Calu3 (cell line): ENCODE measurements at places on chromosomes 5 and 9. TPM values are rescaled to one million over a fixed set of nuclear protein-coding genes. Genes with fewer than 3 reads are reported as not detected.

The CCDC152 gene
- total RNA-seq = 15.7 and 16.3 TPM in 2 replicates

The DEPDC1B gene
- 63.1 and 80.7 TPM in 2 replicates for total RNA-seq

The NUTM2F gene
- total RNA-seq = not detected in 2 replicates

- H3K36me3 ChIP-seq = peaks cover 26% of the 10 kb centered on the region
- peaks cover 6% of the 10 kb centered on the region for H3K4me1 ChIP-seq
- peak overlapping the region; percentile 93 for H3K4me3 ChIP-seq
- DNase-seq = peak; percentile 46
- H3K27ac ChIP-seq = peak overlapping the region; percentile 70
These were observed 1.0 kb upstream of the MEF2C start for GRCh38 chr5:88883836-88884607.

DNA sequence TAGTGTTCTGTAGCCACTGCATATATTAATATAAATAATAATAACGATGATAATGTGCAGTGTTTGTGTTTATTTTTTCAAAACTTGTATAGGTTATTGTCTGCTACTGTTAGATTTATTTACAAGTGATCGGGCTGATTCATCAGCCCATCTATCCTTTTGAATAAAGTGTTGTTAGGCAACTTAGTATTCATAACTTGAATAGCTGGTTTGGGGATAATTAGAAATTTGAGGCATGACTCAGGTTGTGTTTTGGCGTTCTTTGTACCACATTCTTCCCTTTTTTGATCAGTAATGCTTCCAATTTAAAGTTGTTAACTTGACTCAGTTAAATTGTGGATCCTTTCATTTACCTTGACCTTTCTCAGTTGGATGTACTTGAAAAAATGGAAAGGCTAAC, 69.7 kb downstream of the FOCAD start:
- H3K27ac ChIP-seq = no peak overlapping the region
- no peak for DNase-seq
- H3K4me1 ChIP-seq = peaks cover 16% of the 10 kb centered on the region
- no peaks in the 10 kb centered on the region for H3K36me3 ChIP-seq
- H3K27me3 ChIP-seq = no peaks in the 10 kb centered on the region

The ARHGEF28 gene
- total RNA-seq = 79.3 and 92.0 TPM in 2 replicates

DNA sequence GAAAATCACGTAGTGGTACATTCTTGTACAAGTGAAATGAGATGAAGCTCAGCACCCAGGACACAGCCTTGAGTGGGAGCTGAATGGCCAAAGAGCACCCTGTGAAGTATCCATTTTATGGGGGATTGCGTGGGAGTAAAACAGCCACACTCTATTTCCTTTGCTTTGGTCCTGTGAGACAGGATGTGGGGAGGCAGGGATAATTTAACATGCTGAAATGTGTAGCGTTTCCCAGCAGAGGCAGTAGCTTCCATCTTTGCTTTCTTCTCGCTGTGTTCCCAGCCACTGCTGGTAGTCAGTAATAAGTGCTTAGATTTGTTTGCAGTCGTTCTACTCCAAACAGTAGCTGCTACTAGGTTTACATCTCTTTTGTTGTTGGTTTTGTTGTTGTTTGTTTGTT, 4.4 kb downstream of the IL31RA start:
- no peak overlapping the region for H3K27ac ChIP-seq
- DNase-seq = no peak
- H3K36me3 ChIP-seq = peaks cover 5% of the 10 kb centered on the region
- H3K4me3 ChIP-seq = no peak overlapping the region
- H3K4me1 ChIP-seq = peaks cover 25% of the 10 kb centered on the region

DNA sequence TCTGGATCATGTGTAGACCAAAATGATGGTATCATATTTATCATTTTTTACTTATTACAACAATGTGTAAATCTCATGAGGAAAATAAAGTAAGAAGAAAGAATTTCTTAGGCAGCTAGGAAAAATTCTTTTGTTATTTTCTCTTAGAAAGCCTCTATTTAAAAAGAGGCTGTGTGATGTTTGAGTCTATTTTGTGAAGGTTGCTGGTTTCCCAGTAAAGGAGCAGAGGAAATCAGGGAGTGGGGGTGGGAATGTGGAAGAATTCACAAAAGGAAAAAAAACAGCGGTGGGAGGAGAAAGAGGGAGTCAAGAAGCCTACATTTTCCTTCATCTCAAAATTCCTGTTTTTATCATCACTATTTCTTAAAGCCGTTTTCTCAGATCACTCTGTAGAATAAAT, 20.1 kb downstream of the PTCH1 start:
- peaks cover 3% of the 10 kb centered on the region for H3K36me3 ChIP-seq
- no peak overlapping the region for H3K27ac ChIP-seq
- DNase-seq = no peak
- H3K4me1 ChIP-seq = peaks cover 8% of the 10 kb centered on the region

DNA sequence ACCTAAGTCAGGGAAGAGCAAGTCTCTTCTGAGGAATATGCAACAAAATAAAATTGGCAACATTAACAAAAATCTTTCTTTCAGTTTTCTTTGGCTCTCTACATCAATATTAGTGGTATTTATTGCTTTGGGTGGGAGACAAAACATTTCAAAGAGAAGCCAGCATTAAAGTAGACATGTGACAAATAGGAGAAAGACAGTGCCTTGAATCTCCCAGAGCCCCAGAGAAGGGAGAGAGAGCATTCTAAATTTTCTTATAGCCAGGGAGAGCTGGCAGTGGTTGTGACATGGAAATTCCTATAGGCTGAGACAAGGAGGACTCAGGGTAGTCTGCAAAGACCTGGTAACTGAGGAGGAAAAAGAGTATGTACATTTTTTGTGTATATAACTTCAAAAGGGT, 79.4 kb upstream of the NREP start:
- H3K36me3 ChIP-seq = no peaks in the 10 kb centered on the region
- no peaks in the 10 kb centered on the region for H3K27me3 ChIP-seq
- H3K4me1 ChIP-seq = no peaks in the 10 kb centered on the region

DNA sequence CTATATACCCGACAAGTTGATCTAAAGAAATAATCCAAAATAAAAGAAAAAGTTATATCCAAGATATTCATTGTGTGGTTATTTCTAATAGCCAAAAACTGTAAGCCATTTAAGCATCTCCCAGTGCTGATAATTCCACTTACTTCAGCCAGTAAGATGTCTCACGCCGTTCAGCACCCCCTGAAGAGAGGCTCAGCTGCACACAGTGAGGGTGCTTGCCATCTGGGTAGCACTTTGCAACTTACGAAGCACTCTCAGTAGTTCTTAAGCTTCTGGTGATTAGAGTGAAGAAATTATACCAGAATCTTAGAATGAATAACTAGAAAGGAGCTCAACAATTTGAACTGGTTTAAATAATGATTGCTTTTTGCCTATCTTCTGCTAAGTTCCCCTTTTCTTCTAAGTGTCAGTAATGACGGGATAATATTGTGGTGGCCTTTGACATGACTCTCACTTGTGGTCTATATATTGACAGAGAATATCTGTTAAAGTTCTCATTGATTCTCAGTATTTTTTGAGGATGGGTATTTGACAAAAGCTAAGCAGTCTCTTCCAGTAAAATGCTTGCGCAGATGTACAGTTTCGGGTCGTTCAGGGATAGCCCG, 26.2 kb upstream of the LTC4S start:
- DNase-seq = no peak
- H3K27ac ChIP-seq = no peak overlapping the region
- peaks cover 45% of the 10 kb centered on the region for H3K36me3 ChIP-seq
- no peak overlapping the region for H3K4me3 ChIP-seq
- H3K4me1 ChIP-seq = peaks cover 16% of the 10 kb centered on the region

The FGFR4 gene
- 275 and 291 TPM in 2 replicates for total RNA-seq

DNA sequence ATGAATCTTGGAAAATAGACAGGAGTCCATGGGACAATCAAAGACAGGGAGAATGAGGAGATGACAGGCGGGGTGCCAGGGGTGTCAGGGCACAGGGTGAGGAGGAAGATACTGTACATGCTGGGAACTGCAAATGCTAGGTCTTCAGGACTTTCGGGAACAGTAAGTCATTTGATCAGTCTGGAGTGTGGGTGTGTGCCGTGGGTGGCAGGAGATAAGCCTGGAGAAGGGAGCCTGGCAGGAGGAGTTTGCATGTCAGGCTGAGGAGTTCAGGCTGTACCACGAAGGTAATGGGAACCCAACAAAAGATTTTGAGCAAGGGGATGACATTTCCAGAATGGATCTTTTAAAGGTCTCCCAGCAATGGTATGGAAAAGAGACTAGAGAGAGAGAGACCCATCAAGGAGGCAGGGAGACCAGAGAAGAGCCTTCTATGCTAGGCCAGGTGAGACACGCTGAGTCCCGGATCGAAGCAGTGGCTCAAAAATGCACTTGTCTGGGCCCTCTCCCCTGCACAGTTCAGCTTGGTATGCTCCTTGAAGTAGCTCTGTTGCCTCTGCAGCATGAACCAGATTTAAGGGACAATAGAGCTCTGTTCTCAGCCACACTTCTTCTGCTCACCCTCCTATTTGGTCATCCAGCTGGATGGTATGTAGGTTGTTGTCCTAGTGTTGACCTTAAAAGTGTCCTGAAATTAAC, 77.0 kb upstream of the FER start:
- peak overlapping the region; percentile 51 for H3K27ac ChIP-seq
- DNase-seq = peak; percentile 55
- H3K36me3 ChIP-seq = no peaks in the 10 kb centered on the region
- H3K4me3 ChIP-seq = peak overlapping the region; percentile 31
- H3K27me3 ChIP-seq = no peaks in the 10 kb centered on the region

DNA sequence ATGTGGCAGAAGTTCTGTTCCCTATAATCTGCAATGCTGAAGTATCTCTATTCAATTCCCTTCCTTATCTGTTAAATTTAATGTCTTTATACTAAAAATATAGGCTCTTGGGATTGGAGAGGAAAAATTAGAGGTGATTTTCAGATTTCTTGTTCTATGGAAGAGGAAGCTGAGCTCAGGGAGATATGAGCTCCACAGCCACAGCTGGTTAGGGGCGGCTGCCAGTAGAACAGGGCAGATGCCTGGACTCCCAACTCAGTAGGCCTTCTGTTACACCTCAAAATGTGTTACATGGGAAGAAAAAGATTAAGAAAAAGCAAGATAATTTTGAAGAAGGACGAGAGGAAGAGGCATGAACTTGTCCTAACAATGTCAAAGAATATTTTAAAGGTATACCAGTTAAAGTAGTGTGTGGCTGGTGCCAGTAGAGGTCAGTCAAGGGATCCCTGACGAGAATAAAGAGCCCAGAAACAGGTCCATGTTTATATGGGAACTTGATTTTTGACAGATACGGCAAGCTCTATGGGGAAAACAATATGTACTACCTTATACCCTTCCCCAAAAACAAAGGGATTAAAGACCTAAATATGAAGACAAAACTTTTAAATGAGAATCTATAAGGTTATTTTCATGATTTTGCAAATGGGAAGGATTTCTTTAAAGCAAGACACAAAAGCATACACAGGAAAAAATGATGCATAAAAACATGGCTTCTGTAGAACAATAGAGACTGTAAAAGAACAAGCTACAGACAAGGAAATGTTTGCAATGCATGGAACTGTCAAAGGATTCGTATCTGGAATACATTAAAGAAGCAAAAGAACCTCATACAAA, 28.7 kb downstream of the DNAJC21 start:
- no peaks in the 10 kb centered on the region for H3K27me3 ChIP-seq
- peak overlapping the region; percentile 18 for H3K27ac ChIP-seq
- peaks cover 16% of the 10 kb centered on the region for H3K36me3 ChIP-seq
- H3K4me3 ChIP-seq = no peak overlapping the region
- no peaks in the 10 kb centered on the region for H3K4me1 ChIP-seq
- peak; percentile 24 for DNase-seq

GRCh38 chr5:133326361-133326760, 274.5 kb downstream of the HSPA4 start:
- no peaks in the 10 kb centered on the region for H3K4me1 ChIP-seq
- H3K27me3 ChIP-seq = peaks cover 100% of the 10 kb centered on the region
- H3K27ac ChIP-seq = no peak overlapping the region
- H3K36me3 ChIP-seq = no peaks in the 10 kb centered on the region
- H3K4me3 ChIP-seq = no peak overlapping the region

DNA sequence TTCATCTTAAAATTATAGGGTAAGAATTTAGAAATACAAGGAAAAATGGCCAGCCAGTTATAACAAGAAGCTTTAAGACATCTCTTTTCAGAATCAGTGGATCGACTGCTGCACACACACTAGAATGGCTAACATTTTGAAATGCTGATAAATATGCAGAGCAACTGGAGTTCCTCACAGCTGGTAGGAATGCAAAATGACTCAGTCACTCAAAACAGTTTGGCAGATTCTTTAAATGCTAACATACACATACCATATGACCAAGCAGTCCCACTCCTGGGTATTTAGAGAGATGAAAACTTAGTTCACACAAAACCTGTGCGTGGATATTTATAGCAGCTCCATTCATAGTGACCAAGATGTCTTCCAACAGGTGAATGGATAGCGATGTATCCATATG, 23.2 kb upstream of the PSAT1 start:
- DNase-seq = no peak
- no peaks in the 10 kb centered on the region for H3K36me3 ChIP-seq
- no peaks in the 10 kb centered on the region for H3K4me1 ChIP-seq
- H3K4me3 ChIP-seq = no peak overlapping the region
- no peaks in the 10 kb centered on the region for H3K27me3 ChIP-seq

The CCL27 gene
- not detected in 2 replicates for total RNA-seq

The GFI1B gene
- total RNA-seq = not detected in 2 replicates

DNA sequence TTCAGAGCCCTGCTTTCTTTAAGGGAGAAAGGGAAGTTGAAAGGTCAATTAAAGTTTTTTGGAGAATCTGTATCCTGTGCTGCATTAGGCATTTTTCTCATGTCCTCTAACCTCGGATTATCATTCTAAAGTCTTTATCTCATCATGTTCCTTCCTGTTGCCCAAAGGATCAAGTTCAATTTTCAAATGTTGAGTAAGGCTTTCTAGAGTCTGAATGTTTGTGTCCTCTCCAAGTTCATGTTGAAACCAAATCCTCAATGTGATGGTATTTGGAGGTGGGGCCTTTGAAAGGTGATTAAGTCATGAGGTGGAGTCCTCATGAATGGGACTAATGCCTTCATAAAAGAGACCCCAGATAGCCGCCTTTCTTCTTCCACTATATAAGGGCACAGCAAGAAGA, 20.2 kb upstream of the TNC start:
- H3K36me3 ChIP-seq = no peaks in the 10 kb centered on the region
- peaks cover 72% of the 10 kb centered on the region for H3K27me3 ChIP-seq
- H3K27ac ChIP-seq = no peak overlapping the region

The TMEM171 gene
- total RNA-seq = 18.4 and 20.8 TPM in 2 replicates

DNA sequence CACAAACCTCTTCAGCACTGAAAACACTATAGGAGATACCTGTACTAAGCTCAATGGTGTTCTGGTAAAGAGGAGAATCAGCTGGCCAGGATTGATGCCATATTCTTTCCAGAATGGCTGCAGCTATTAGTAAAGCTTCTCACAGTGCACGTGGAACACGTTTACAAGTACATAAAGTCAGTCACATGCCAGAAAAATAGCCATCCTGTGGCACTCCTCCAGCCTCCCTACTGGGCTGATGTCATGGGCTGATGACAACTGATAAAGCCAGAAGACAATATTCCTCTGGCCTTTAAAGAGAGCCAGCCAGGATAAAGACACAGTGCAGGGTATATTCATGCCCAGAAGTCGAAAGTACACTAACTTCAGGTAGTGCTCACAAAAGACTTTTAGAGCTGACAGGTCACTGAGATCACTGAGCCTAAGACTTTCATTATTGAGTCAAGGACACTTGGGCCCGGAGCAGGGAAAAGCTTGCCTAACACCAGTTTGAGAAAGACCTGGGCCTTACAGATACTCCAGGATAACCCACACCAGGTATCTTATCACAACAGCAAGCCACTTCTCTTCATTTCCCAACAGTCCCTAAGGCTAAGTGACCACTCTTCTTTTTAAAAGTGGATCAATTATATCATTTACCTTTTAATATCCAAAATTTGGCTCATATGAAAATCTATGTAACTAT, 29.4 kb downstream of the ABITRAM start:
- H3K27me3 ChIP-seq = no peaks in the 10 kb centered on the region
- no peak overlapping the region for H3K4me3 ChIP-seq
- H3K4me1 ChIP-seq = no peaks in the 10 kb centered on the region
- H3K27ac ChIP-seq = no peak overlapping the region
- no peaks in the 10 kb centered on the region for H3K36me3 ChIP-seq
- no peak for DNase-seq
